Activated CD8-positive, alpha-beta memory T cell treated with anti-CD3 and anti-CD28 coated beads for 1 hour (primary cell): ENCODE measurements at places on chromosomes 7 and 10.

DNA sequence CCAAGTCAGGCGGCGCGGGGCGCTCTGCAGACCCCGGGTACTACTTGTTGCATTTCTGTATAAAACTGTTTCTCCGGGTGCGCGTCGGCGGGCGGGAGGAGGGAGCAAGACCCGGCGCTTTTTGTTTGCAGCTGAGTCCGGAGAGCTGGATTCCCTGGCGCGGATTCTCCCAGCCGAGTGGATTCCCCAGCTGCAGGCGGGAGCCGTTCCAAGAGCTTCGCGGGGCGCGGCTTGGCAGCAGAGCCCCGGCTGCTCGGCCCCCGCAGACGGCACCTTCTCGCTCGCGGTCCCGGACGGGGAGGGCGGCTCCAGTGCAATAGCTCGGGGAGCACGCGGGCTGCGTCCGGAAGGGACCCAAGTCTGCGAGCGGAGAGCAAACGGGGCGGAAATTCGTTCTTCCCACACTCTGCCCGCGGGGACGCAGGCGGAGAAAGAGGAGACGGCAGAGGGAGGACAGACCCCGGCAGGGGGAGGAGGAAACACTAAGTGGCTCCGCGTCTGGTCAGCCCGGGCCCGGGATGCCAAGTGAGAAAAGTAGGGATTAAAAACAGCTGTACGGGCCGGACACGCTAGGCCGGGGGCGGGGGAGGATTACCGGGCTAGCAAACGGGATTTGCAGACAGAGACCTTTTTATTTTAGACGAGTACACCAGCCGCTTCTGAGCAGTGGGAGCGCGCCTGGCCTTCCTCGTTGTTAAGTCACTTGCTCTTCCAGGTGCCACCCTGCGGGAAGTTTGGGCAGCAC lies at the start of gene TRIL:
Gene TRIL (minus strand): TSS at position 96 of the 745 bp plus-strand sequence. CDS start 284 bp downstream, outside the sequence.
- DNase-seq, result no peak

DNA sequence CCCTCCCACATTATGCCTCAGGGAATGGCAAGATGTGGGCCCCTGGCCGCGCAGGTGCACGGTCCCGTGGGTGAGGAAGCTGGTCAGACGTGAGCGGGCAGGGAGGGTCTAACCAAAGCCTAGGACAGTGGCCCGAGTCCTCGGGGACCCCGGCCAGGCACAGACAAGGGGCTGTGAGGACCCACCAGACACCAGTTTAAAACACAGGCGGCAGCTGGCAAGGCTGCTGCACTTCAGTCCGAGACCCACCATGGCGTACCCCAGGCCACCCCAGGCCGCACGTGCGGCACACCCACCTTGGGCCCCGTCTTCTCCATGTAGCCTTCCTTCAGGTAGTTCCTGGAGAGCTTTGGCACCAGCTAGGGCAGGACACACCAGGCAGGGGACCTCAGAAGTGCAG lies 23.5 kb downstream of the GET4 start:
- DNase-seq, result no peak

DNA sequence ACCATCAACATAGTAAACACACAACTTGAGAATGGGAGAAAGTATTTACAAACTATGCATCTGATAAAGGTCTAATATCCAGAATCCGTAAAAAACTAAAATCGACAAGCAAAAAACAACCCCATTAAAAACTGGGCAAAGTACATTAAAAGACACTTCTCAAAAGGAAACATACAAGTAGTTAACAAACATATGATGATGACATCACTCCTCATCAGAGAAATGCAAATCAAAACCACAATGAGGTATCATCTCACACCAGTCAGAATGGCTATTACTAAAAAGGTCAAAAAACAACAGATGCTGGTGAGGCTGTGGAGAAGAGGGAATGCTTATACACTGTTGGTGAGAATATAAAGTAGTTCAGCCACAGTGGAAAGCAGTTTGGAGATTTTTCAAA lies 125.1 kb downstream of the TFPI2 start:
- no peak for DNase-seq

DNA sequence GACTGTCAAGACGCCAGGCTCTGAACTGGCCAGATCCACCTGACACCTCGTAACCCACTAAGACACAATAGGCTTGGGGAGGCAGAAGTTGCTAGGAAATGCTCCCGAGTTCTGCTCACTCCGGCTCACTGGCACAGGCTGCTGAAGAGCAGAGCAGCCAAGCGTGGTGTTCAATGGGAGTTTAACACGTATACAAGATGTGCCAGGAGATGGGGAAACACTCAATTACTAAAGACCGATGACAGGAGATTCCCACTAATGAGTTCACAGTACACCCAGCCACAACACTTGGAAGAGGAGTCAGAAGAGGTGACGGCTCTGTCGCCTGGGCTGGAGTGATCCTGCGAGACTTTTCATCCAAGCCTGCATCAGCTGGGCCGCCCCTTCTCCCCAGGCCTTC lies 303.4 kb downstream of the GFRA1 start:
- DNase-seq, result no peak

DNA sequence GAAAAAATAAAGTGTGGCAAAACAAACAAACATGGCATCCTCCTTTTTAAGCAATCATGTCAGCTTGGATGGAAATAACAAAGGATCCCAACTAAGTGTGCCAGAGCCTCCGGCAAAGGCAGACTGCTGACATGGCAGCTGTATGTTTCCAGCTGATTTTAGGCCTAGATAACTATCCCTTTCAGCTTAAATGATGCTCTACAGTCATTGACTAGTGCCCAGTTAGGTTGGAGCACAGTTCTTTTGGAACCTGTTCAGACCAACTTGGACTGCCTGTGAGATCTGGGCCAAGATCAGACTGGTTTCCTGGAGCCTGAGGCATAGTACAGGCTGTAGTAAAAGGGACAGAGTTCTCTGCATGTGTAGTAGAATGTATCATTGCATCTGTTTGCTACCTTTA lies 128.7 kb downstream of the DYNC1I1 start:
- DNase-seq, result no peak
